ENCODE measurements at places on chromosomes 12 and 14.

DNA sequence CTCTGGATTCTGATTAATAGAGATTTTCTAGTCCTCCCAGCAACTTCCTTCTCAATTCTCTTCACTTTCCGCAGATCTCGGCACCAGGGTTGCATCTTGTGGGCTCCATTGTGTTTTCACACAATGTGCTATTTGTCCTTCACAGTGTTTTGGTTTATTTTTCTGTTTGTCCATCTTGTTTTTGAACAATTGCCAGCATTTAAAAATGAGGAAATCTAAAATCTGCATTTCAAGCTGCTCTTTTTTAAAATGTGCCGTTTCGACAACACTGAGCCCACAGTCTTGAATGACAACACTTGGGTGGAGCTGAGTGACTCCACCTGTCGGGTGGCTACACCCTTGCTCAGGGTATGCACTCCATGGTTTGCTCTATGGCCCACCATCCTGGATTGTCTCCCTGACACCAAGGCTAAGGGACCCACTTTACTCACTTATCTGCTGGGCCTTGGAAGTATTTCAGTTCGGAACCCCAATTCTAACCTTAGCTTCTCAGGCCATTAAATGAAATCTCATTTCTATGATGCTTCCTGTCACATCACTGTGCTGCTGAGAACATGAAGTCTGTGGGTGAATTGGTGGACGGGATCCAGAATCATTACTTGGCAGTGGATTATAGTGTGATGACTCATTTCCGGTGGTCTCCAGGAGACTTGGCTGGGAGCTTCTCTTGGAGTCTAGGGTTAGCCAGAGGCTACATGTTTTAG, 3.4 kb upstream of the MYRFL start:
- peak; percentile 88 for DNase-seq

GRCh38 chr12:18383203-18383602, 121.9 kb downstream of the PIK3C2G start:
- DNase-seq, result peak; percentile 69

GRCh38 chr14:47442211-47442610, 233.2 kb downstream of the MDGA2 start:
- peak; percentile 42 for DNase-seq

DNA sequence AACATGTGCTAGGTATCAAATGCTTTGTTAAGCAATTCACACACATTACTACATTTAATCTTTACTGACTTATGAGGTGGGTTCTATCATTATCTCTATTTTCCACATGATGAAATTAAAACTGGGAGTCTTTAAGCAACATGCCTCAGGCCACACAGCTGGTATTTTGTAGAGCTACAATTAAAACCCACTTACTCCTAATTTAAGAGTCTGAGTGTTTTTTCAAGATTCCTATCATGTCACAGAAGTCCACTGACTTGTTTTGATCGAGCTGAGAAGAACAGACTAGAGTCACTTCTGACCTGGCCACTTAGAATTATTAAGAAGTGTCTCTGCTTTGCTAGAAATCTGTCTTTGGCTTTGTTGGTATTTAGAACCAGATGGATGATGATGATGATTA, 670.7 kb downstream of the NRXN3 start:
- DNase-seq, result no peak

DNA sequence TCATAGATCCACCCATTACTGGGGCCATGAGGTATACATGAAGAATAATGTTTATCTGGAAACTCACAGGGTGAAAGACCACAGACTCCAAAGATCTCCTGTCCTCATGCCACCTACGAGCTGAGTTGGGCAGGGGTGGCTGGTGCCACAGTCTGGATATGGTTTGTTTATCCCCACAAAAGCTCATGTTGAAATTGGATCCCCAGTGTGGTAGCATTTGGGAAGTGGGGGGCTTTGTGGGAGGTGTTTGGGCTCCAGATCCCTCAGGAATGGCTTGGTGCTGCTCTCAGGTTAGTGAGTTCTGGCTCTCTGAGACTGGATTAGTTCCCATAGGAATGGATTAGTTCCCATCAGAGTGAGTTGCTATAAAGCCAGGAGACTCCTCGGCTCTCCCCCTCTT, 192.3 kb upstream of the FSCB start:
- DNase-seq, result no peak

DNA sequence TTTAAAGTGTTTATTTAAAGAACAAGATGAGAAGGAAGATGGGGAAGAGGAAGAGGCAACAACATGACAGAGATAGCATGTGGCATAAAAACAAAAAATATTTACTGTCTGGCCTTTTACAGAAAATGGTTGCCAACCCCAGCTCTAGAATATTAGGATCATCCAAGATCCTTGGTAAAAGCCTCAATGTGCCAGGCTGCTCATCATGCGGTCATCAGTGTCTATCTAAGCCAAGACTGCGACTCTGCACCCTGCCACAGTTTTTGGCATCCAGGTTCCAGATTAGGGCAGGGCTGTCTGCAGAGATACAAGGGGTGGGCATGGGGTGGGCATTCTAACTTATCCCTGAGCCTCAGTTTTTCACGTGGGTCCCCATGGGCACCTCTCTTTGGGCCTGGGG, 46.9 kb upstream of the CNTN1 start:
- DNase-seq, result no peak

DNA sequence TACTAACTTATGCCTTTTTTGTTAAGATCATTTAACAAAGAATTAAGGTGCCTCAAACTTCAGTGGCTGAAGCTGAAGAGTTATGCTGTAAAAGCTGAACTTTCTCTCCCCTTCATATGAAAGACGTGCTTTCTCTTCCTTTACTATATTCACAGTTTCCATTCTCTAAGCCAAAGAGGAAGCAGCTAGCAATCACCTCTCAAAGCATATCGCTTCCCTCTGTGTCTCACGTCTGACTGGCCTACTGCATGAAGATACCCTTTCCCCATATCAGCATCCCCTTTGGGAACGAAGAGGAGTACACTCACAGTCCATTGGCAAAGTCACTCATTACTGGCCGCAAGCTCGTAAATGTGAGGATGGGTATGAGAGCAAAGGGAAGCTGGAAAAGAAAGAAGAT, 34.9 kb downstream of the SLC11A2 start:
- DNase-seq, result no peak

GRCh38 chr12:44015333-44015941, 179.6 kb downstream of the TMEM117 start:
- peak; percentile 52 for DNase-seq

GRCh38 chr14:89013098-89013504, 188.7 kb downstream of the TTC8 start:
- peak; percentile 25 for DNase-seq

GRCh38 chr14:61466249-61466904, 145.0 kb downstream of the PRKCH start:
- DNase-seq, result peak; percentile 89

GRCh38 chr12:124365726-124366430, 71.0 kb downstream of the RFLNA start:
- DNase-seq, result no peak

DNA sequence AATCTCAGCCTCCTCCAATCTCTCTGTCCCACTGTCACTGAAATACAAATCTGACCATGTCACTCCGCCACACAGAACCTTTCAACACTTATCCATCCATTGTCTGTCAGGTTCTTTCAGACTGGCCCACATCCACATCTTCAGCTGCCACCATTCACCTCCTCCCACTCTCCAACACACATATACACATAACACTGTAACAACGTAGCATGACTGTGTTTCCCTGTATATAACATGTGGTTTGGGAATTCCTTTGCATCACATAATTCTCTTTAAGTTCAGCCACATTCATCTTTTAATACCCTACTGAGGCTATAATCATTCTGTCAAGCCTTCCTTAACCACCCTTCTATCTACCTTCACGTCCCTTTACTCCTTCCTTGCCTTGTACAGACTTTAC, 99.2 kb downstream of the PPP2R5E start:
- no peak for DNase-seq

DNA sequence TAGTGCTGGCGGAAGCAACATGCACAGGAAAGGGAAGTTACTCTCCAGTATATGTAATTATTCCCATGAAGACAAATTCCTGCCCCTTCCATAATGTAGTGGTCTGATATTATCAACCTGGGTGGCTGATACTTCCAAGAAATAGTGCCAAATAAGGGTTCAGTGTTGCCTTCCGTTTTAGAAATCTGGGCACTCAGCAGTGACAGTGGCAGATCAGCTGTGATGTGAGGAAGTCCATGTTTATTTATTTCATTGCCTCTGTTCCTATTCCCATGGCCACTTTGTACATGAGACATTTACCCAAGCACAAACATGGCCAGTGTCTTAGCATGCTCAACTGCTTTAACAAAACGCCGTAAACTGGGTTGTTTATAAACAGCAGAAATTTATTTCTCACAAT, 20.3 kb upstream of the POC1B start:
- DNase-seq, result no peak

DNA sequence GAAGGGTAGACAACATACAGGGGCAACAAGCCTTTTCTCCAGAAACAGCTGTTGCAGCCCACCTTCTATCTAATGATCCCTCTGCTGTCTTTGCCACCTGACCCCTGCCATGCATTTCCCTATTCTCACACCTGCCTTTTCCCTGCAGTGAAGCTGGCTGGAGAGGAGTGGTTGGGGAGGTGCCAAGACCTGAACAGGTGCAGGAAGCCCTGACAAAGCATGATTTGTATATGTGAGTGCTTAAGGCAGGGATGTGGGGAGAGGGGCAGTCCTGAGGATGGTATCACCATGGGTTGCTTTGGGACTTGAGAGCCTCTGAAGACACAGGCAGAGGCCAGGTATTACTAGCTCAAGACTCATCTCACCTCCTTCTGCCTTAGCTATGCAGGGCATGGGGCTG, 2.9 kb upstream of the PFDN5 start:
- no peak for DNase-seq

GRCh38 chr12:6074979-6075585, 49.4 kb downstream of the VWF start:
- DNase-seq, result peak; percentile 46

DNA sequence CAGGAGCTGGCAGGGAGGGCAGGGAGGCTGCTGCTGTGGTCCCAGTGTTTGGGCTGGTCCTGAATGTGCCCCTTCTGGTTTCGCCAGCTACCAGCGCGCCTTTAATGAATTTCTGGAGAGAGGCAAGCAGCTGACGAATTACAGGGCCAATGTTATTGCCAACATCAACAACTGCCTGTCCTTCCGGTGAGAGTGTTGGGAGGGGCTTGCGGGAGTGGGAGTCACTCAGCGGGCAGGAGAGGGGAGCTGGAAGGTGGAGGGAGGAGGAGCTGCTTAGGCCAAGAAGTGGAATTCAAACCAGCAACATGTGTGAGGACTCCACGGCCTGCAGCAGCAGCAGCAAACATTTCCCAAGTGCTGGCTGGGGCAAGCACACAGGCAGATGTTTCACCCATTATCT, 7.7 kb downstream of the TNFAIP2 start:
- DNase-seq, result peak; percentile 73

DNA sequence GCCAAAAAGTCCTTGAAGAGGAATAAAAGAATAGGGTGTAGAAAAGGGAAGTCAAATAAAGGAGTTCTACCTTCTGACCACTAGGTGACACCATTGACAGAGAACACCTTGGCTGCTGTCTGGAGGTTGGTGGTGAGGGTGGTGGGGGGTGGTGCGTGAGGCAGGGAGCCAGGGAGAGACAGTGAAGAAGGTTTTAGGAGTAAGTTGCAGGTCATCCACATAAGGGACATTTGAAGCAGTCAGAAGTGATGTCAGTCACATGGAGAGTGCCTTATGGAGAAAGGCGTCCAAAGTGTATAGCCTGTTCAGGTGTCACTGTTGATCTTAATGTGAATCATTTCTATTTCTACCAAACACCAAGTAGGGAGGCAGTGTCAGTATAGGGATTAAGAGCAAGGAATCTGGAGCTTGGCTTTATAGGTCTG, 279.3 kb upstream of the DDHD1 start:
- DNase-seq, result peak; percentile 45

DNA sequence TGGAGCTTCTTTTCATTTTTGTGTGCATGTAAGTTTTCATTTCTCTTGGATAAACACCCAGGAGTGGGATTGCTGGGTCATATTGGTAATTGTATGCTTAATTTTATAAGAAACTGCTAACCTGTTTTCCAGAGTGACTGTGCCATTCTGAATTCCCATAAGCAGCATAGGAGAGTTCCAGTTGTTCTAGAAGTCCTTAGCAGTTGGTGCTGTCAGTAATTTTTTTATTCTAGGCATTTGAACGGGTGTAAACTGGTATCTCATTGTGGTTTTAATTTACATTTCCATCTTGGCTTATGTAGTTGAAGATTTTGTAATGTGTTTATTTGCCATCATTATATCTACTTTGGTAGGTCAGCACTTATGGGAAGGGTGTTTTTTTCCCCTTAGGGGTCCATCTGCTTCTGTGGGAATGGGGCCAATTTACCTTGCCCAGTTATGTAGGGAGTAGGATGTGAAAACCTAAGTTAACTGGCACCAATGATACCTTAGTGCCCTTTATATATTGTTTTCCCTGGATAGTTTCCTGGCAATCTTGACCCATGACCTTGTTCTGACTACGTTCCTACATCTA, 202.9 kb downstream of the AKAP6 start:
- DNase-seq, result no peak

GRCh38 chr12:124083708-124084107, 110.7 kb downstream of the ZNF664 start:
- no peak for DNase-seq

GRCh38 chr14:73402579-73402978, 55.8 kb downstream of the NUMB start:
- no peak for DNase-seq

GRCh38 chr12:5177096-5177495, 133.4 kb downstream of the KCNA5 start:
- DNase-seq, result peak; percentile 53

DNA sequence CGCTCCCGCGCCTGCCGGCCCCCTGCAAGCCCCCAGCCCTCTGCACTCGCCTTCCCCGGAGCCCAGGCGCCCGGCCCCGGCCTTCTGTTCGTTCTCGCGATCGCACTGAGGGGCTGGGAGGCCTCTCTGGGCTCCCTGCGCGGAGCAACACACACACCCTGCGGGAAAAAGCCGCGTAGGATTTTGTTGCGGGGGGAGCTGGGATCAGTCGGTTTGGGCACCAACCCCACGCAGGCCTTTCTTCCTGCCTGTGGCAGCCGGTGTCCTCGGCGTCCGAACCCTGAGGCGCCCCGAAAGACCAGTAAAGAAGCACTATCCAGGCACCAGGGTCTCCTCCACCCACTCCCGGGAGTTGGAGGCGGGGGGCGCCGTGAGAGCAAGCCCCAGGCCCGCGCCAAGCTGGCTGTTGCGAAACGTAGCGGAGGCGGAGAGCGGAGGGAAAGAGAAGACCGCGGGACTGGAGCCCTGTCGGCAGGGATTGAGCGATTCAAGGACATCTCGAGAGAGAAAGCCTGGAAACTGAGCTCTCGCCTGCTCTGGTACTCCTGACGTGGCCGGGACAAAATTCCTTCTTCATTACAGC, 1.9 kb upstream of the HOXC5 start:
- no peak for DNase-seq

- DNase-seq, result no peak
These were observed 40.7 kb upstream of the ANO4 start for GRCh38 chr12:100753837-100754236.

DNA sequence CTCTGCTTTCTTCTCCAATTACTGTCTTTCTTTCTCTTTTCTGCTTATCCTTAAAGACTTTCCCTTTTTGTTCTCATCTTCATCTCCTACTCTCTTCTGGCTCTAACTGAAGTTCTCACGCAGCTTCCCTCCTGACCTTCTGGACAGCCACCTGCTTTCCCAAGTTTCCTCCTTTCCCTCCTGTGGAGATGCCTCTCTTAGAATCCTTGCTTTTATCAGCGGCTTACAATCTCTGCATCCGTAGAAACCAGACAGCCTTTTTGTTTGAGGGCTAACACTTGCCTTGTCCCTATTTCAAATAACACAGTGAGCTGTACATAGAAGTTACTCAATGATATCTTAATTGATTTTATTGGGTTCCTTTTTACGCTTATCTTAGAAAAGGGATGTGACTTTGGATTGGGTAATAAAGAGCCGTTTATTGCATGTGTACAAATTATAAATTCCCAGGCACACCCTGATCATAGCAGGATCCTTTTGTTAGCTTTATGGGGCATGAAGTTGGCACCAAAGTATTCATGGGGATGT, 2.1 kb upstream of the LGALS3 start:
- no peak for DNase-seq
